ENCODE measurements at places on chromosomes 2 and 18. TPM values are rescaled to one million over a fixed set of nuclear protein-coding genes. Genes with fewer than 3 reads are reported as not detected.
A peak's percentile ranks its signal among the peaks of the same experiment; 100 is the strongest.

DNA sequence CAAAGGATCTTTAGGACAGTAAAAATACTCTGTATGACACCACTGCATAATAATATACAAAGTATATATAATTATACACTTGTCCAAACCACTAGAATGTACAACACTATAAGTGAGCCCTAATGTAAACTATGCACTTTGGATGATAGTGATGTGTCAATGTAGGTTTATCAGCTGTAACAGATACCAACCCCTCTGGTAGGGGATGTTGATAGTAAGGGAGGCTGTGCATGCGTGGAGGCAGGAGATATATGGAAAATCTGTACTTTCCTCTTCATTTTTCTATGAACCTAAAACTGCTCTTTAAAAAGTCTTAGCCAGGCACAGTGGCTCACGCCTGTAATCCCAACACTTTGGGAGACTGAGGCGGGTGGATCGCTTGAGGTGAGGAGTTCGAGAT lies 37.5 kb upstream of the SP3 start:
- no peak for DNase-seq

DNA sequence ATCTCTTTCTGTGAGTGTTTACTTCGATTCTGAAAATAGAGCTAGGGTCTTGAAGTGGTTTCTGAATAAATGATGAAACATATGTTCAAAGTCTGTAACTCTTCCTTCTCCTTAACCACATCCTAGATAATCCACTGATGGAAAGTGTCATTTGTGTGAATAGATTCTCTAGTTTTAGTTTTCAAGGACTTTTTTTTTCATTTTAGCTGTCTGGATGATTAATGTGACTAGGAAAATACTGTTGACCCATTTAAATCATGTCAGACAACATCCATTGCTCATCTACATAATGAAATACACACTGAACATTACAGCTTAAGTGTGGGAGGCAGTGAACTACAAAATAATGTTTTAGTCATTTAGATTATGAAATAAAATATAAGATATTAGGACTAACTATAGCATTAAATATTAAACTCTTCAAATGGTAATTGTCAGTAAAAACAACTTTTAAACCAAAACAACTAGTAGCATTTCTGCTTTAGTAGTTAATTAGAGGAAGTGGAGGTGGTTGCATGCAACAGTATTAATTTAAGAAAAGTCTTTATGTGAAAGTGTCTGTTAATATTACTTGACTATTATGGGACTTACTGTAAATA lies 39.1 kb upstream of the DLX1 start:
- DNase-seq = no peak

- no peak for DNase-seq
These were observed 17.5 kb upstream of the CDC42EP3 start for GRCh38 chr2:37688771-37689468.

GRCh38 chr2:67660871-67661270 lies 263.7 kb downstream of the ETAA1 start:
- no peak for DNase-seq

DNA sequence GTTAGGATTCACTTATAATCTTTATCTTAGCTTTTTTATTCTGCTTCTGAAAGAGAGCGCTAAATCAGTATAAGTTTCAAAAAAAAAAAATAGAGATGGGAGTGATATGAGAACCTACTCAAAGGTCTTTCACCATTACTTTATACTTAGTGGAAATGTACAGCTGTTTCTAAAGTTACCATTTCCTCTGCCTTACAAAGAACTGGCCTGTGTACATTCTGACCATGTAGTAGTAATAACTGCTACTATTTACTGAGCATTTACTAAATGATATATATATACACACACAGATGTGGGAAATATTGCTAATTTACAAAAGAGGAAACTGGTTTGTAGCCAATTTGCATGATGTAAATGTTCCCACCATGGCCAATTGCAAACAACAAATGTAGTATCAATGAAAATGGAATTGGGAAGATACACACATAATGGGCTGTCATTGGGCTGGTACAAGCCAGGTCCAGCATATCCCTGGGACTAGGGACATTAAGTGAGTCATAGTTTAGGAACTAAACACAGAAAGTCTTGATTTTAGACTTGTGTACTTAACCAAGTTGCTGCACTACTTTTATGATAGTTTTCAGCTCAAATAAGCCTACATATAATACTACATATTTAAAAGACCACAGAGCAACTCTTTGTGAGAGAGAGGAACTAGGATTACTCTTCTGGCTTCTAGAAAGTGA lies 67.1 kb downstream of the DYNC1I2 start:
- no peak for DNase-seq

DNA sequence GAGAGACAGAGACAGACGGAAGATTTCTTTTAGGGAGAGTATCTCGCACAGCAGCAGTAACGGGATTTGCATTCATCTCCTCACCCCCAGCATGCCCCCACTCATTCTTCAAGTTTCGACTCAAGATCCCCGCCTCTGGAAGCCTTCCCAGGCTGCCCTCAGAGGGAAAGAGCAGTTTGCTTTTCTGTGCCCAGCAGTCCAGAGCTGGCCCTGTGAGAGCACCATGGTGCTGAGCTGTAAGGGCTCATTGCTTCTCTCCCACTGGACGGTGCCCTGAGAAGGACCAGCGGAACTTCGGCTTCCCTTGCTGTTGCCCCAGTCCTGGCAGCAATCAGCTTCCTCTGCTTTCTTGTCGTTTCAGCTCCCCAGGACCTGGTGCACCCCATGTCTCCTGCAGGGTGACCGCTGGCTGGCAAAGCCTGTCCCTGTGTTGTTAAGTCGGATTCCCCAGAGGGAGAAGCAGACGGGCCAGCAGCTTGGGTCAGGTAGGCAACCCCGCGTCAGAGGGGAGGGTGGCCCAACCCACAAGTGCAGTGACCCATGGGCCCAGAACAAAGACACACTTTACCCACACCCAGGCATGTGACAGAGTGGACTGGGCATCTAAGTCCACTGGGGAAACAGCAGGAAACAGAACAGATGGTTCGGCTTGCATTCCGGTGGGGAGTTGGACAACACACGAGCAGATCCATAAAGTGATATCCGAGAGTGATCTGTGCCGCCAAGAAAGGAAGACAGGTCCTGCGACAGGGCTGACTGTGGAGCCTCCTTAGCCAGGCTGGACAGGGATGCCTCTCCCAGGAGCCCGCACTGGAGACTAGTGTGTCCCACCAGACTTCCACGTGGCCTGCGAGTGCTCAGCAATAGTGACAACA lies 36.6 kb downstream of the TMEM177 start:
- DNase-seq = no peak

DNA sequence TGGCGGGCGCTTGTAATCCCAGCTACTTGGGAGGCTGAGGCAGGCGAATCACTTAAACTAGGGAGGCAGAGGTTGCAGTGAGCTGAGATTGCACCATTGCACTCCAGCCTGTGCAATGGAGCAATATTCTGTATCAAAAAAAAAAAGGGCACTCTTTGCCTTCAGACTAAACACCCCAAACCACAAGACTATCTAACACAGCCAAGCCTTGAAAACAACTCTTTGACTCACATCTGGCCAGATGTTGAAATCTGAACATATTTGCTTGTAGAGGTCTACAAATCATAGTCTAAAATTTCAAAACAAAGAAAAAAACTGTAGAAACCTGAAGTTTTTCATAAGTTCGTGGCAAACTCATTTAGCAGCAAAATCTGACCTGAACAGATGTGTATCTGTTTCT lies 94.9 kb downstream of the FAM161A start:
- DNase-seq = no peak

- DNase-seq = no peak
These were observed 13.8 kb upstream of the SCYGR1 start for GRCh38 chr2:227401550-227401949.

DNA sequence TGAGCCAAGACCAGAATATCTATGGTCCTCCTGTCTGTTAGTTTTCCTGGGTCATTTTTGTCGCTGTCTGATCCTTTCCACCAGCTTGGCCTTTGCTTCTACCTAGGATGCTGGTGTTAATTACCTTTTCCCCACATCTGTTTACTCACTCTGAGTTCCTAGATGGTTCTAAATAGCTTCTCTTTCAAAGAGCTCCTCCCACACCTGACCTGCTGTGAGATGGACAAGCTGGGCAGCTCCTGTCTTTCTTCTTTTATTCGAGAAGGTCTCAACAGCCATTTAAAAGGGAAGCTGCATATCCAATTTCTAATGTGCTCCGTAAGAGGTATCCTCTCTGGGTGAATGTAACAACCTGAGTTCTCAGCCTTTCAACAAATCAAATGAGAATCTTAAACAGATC lies 156.2 kb downstream of the HRH4 start:
- no peak for DNase-seq

DNA sequence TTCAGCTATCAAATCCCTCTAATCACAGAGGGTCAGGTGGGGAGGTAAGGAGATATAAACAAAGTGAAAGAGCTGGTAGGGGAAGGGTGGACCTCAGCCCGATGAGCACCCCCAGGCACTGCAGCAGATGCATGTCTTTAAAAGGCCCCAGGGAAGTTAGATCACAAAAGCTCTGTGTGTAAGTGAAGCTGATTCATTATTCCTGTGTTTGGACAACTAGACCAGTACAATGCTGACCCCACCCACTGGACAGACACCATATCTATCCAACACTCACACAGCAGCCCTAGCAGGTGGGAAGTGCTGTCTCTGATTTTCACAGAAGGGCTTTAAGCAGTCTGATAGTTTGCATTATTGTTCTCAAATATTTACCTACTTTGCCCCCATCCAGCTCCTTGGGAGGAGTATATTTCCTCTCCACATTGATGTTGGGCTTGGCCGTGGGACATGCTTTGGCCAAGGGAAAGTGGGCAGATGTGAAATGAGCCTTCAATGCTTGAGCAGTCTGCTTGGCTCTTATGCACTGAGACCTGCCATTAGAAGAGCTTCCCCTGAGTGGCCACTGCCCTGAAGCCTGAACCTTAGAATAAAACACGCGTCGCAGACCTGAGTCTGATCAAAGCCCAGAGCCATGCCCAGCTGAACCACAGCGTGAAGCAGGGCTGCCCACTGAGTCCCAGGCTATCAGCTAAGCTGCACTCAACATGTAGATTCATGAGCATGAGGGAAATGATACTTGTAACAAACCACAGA lies 111.4 kb downstream of the COPS8 start:
- DNase-seq = peak; percentile 36

DNA sequence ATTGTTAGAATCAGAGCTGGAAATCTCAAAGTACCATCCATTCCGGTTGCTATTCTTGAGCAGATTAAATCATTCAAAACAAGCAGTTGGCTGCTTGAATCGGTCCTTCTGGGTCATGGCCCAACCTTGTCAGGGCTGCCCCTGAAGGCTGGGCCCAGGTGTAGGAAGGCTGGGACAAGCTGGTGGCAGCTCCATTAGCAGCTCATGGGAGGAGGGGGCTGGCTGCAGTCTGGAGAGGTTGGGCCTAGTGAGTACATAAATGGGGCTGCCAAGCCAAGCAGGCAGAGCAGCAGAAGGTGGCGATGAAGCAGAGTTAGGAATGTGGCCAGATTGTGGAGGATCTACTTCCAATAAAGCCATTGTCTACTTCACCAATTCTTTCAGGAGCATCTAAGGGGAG lies 81.4 kb downstream of the ADCYAP1 start:
- peak; percentile 56 for DNase-seq

DNA sequence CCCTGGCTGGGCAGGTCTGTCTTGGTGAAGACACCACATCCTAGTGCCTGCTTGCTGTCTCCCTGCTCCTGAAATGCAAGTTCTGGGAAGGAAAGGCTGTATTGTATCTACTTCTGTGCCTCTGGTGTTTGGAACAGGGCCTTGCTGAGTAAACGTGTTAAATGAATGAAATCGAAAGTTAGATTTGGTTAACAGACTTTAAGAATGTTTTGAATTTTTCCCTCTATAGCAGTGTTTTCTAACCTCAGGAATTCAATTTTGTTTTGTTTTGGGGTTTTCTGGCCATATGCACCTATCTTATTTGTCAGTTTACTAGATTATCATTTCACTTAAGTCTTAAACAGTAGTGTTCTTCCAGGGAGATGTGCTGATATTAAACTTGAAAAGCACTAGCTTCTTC lies 20.7 kb downstream of the FARP2 start:
- no peak for DNase-seq

GRCh38 chr2:157386247-157386646 lies 57.6 kb downstream of the CYTIP start:
- DNase-seq = no peak

DNA sequence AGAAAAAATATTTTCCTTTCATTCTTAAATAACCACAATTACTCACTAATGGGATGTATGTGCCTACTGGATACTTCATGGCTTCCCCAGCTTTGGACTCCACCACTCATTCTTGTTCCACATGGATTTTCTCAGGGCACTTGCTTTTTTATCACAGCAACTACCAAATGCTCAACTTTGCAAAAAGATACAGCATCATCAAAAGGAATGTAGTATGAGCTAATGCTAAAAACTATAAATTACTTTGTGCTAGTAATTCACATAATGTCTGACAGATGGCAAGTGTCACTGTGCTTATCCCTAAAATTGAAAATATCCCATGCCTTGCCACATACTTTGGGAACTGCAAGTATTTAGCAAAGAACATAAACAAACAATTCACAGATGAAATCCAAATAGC lies 130.4 kb upstream of the ZFP36L2 start:
- no peak for DNase-seq

- DNase-seq = no peak
These were observed 28.9 kb upstream of the ITGA6 start for GRCh38 chr2:172398440-172398839.

DNA sequence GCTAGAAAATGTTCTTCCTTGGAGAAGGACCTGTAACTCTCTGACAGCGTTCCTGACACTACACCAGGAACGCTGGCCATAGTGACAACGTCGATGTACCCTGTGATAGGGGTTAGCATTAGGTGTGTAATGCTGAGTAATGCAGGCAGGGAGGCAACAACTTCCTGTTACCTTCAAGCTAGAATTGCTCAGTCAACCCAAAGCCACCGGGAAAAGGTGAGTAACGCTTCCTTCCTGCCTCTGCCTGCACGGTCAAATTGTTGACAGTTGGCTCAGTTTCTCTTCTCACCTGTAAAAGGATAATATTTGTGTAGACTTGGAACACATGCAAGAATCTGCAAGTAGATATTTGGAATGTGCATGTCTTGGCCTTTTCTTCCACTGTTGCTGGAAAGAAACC lies 12.7 kb downstream of the FAM110C start:
- DNase-seq = no peak

The MTX2 gene
- 34.1 TPM for total RNA-seq

The MYOM1 gene
- total RNA-seq = 9.2 TPM

The GFPT1 gene
- total RNA-seq = 31.2 TPM

The OR6B3 gene
- total RNA-seq = 0.40 TPM

The KCNE4 gene
- 23.8 TPM for total RNA-seq

The PCGF1 gene
- total RNA-seq = 10.0 TPM

The TTL gene
- total RNA-seq = 60.5 TPM

The RAB17 gene
- total RNA-seq = 1.1 TPM

The KIAA2012 gene
- 1.2 TPM for total RNA-seq

The NCKAP1 gene
- total RNA-seq = 245 TPM

The PRSS56 gene
- 1.5 TPM for total RNA-seq

Data from spinal cord (tissue), 10 donors.